ENCODE measurements at places on chromosomes 12 and 14.

GRCh38 chr12:128903236-128903635 is 50.0 kb downstream of the GLT1D1 start:
- no peak for DNase-seq

DNA sequence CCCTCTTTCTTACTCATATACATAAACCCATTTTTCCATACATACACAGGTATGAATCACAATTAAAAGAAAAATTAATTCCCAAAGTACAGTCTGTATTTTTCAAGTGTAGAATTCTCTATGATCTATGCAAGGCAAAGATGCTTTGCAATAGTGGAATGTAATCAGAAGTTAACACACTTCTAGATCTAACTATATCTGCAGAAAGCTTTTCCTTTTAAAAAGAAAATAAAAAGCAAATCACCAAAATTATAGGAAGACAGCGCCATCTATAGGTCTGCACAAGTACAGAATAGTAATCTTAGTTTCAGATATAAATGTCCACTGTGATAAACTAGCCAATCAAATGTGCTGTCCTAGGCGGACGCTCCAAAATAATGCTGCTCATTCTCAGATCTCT is 22.0 kb downstream of the SLC25A21 start:
- no peak for DNase-seq

DNA sequence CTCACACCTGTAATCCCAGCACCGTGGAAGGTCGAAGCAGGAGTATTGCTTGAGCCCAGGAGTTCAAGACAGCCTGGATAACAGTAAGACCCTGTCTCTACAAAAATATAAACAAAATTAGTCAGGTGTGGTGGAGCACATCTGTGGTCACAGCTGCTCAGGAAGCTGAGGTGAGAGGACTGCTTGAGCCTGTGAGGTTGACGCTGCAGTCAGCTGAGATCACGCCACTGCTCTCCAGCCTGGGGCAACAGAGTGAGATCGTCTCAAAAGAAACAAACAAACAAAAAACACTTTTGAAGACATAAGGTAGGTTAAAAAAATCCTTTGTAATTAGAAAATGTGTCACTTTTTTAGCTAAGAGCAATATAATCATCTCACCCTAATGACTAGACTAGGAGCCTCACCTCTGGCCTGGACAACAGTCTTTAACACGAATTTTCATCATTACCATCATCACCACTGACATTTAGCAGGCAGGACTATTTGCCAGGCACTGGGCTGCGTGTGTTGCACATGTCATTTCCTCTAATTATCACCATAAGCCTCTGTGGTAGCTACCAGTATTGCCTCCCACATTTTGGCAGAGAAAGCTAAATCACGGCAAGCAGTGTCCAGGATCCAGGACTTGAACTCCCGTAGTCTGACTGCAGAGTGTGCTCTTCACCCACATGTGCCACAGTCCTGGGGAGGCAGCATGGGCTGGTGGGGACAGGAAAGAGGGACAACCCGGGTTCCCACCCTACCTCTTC is 4.6 kb upstream of the SYCP3 start:
- no peak for DNase-seq

GRCh38 chr12:40723001-40723400 is 30.8 kb downstream of the CNTN1 start:
- DNase-seq: no peak

- DNase-seq: no peak
Observed at GRCh38 chr14:92963301-92964123, 40.6 kb downstream of the CHGA start.

GRCh38 chr12:51871918-51872688 is 15.8 kb upstream of the ANKRD33 start:
- no peak for DNase-seq

- no peak for DNase-seq
Observed at GRCh38 chr12:121648458-121649028, 20.9 kb downstream of the MORN3 start.

GRCh38 chr14:24418492-24418873 is 11.0 kb downstream of the CBLN3 start:
- no peak for DNase-seq

DNA sequence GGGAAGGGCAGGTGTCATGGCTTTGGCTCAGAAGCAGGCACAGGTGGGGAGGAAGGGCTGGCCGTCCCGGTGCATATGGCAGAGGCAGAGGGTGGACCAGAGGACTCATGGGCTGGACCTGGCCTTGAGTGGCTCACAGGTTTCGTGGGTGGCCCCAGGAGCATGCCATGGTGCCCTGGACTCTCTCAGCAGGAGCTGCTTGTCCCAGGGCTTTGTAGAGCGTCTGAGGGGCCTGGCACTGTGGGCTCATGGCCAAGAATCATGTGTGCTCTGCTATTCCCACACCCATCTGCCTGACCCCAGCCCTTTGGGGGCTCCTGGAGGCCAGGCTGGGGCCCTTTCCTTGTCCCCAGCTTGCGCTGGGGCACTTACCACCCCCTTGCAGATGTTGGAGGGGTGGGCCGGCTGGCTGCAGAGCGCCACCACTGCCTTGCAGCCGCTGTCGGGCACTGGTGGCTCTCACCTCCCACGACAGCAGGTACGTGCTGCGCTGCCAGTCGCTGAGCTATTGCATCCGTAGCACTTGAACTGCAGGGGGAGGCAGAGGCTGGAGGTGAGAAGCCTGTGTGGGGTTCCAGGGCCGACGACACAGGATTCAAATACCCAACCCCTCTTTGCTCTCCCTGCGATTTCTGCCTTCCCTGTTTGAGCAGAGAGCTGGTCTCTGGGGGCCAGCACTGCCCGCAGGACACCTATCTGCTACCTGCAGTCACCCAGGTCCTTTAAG is 187.4 kb upstream of the PRMT8 start:
- DNase-seq: peak; percentile 33

- DNase-seq: no peak
Observed at GRCh38 chr12:89484470-89484869, 40.1 kb downstream of the GALNT4 start.

DNA sequence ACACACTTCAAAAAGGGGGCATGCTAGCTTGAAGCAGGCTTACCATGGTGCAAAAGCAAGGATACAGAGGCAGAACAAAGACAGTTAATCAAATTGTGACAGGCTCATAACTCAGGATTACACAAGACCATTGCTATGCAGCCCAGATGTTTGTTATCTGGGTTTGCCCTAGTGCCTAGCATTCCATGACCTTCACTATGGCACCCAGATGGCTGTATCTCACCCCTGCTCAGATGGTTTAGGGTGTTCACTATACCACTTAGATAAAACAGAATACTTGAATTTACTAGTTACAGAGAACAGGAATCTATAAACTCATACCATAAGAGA is 56.2 kb downstream of the SDR9C7 start:
- no peak for DNase-seq

DNA sequence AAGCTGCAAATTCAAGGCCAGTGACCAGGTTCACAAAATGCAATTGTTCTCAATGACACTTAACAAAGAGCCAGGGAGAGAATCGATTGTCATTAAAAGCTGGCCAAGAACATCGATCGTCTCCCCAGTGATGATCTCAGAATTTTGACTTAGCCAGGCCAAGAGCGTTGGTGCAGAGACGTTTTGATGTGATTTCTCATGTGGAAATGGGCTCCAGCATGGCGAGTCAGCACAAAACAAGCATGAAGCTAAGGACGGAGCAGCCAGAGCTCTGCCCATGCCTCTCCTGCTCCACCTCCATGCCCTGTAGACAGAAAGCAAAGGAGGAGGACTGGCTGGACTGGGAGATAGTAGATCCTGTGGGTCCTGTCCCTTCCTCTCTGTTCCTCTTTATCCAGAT is 270.8 kb downstream of the FOXN3 start:
- no peak for DNase-seq
